ENCODE measurements at places on chromosomes 2 and 18.

DNA sequence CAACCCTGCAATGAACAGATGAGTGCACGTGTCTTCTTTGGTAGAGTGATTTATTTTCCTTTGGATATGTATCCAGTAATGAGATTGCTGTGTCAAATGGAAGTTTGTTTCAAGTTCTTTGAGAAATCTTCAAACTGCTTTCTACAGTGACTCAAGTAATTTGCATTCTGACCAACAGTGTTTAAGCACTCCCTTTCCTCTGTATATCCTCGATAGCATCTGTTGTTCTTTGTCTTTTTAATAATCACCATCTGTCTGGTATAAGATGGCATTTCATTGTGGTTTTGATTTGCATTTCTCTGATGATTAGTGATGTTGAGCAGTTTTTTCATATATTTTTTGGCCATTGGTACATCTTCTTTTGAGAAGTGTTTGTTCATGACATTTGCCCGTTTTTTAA is 1608.3 kb upstream of the ZEB2 start:
- DNase-seq = no peak

DNA sequence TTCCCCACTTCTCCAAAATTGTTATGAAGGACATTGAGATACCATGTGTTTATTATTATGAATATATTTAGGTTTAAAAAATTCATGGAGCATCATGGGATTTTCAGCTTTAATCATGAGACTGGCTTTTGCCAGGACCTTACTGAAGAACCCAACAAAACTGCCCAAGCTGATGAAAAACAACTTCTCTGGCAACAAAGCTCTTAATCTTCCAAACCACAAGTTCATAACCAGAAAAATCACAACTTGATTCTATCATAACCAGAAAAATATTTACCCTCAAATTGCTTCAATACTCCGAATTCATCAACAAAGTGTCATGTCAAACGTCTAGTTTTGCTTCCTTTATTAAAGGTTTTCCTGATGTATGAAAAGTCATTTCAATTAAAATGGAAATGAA is 971.8 kb upstream of the ACVR2A start:
- DNase-seq = no peak

DNA sequence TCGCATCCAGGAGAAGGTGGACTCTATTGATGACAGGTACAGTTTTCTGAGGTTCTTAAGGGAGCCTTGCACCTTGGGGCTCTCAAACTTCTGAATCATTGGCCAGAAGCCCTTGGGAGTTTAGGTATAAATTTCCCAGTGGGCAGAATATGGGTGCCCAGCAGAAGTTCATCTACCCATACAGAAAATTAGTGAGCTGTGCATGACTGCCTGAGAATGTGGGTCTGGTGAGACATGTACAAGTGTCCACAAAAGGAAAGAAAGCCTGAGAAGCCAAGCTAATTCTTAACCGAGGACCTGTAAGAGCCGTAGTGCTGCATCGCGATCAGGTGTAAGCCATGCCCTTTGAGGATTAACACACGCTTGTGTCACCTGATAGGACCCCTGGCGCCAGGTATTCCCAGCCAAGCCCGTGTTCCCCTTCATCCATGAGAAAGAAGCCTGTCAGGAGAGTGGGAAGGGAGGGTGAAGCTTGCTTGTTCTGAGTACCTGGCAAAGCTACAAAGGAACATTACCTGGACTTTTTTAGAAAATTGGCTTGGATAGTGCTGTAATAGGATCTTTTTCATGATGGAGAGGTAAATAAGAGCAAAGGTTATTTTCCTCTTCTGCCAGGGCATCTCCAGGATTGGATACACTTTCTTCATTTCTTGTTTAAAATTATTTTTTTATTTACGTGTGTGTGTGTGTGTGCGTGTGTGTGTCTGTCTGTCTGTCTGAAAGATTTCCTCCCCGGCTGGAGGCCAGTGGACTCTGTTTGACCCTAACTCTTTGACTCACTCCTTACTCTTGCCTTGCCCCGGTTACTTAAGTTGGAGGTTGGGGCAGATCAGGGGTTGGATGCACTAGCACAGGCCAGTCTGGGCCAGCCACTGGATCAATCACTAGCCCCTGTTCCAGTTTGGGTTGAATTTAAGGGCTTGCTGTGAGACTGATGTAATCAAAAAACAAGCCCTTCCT is 90.4 kb upstream of the EML6 start:
- no peak for DNase-seq

GRCh38 chr2:184053326-184053725 is 545.0 kb upstream of the ZNF804A start:
- no peak for DNase-seq

- no peak for DNase-seq
Observed at GRCh38 chr2:98458207-98458606, 13.5 kb downstream of the INPP4A start.

GRCh38 chr2:231294571-231295362 is 96.3 kb downstream of the ARMC9 start:
- DNase-seq = no peak

DNA sequence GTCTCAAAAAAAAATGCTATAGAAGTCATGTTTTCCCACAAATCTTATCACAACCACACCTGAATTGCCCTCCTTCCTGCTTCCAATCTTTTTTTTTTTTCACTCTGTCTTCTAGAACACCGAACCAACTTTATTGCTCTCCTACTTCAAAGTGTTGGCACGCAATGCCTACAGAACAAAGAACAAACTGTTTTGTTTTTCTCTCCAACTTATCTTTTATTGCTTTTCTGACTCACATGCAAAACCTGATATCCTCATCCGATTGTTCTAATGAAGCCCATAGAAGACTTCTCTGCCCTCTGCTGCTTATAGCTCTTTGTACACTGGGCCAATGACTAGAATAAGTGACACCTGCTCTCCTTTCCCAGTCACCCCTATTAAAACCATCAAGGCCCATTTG is 602.8 kb downstream of the EPHA4 start:
- DNase-seq = no peak

DNA sequence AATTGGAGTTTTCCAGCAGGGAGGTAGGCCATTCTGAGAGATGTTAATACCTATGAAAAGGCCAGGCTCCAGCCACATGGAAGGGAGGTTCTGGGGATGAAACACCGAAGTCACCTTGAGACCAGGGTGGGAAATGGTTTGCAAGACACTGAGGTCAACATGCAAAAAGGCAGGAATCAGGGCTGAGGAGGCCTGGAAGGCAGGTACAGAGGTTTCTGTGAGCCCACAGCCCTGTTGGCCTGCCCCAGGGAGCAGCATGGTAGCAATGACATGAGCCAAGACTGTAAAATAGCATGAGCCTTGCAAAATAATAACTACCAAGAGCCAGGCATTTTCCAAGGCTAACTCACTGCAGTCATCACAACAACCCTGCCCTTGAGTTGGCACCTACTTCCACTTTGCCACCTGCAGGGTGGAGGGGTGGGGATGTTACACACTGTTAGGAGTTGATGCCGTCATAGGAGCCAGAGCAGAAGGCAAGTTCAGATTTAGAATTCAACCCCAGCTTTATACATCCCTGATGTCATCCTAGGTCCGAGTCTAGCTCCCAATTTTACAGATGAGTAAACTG is 61.3 kb downstream of the ZBTB7C start:
- DNase-seq = no peak

GRCh38 chr18:34219651-34220050 is 5.1 kb downstream of the NOL4 start:
- DNase-seq = no peak

DNA sequence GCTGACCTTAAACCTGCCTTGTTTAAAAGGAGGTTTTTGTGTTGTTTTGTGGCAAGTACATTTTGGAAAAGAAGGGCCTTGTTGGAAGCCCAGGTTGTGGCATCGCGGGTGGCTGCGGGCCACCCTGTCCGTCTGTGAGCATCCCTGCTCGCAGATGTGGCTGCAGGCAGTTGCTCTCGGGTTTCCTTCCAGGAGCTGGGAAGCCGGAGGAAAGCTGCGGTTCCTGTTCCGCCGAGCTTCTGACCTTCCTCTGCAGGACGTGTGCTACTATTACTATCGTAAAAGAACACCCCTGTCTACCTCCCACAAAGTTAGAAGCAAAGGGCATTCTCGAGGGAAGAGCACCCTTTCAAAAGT is 766 bp downstream of the MFF start:
- no peak for DNase-seq

DNA sequence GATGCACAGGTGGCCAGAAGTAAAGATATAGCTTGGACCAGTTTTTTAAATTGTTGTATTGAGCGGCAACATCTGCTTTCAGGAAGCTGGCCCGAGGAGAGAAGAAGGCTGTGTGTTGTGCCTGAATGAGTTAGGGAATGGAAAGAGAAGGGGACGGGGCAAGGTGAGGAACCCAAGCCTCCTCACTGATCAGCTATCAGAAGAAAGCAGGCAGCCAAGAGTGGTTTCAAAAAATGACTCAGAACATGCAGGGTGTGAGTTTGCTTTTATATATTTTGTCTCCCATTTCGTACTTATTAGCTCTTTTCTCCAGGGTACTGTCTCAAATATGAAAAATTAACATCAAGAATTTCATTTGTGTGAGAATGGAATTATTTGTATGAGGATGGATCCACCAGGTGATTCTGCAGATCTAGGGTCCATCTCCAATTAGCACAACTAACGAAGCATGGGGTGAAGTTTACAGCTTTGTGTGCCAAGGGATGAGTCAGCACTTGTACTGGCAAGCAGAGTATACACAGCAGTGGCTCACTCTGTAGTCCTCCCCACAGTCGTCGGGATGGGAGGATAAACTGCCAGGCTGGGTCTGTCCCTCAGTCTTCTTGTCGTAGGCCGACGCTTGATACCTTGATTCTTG is 175.7 kb downstream of the PIEZO2 start:
- DNase-seq = no peak

- DNase-seq = no peak
Observed at GRCh38 chr18:68472701-68473295, 242.1 kb downstream of the TMX3 start.

DNA sequence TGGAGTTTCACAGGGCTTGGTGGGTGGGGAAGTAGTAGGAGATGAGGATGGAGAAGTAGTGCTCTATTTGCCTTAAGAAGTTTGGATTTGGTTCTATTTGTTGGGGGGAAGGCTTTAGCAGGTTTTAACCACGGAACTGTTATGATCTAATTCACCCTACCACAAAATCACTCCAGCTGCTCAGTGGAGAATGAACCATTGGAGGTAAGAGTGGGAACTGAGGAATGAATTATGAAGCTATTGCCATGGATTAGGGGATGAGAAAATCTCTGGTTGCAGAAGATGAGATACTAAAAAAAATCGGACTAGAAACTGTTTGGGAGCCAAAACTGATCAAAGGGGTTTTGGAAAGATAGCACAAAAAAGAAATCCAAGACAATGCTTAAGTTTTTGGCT is 488.9 kb downstream of the DLGAP1 start:
- DNase-seq = no peak

DNA sequence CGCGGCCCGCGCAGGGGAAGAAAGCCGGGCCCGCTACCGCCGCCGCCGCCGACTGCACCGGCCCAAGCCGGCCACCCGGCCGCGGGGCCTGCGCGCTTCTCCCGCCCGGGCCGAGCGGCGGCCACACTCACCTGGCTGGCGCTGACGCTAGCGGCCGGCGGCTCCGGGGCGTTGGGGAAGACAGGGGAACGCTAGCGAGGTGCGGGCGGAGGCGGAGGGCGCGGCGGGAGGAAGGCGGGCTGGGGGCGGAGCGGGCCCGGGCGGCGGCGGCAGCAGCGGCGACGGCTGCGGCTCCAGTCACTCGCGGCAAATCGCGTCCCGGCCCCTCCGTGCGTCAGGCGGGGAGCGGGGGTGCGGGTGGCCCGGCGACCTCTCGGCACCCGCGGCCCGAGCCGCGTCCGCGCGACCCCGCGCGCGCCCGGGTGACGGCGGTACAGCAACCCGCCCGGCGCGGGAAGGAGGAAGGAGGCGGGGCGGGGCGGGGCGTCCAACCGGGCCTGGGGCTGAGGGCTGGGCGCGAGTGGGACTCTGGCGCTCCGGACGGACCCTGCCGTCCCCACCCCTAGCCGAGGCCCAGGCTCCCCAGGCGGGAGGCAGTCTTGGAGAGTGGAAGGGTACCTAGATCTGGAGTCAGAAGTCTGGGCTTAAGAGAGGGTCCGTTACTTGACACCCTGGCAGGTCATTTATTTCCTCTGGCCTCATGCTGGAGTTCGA is at the start of gene SESTD1:
SESTD1 (minus strand) TSS at position 465 of the 714 bp plus-strand sequence. CDS start 72,991 bp downstream, outside the sequence.
- peak; percentile 31 for DNase-seq

GRCh38 chr2:58055033-58055786 is 8.6 kb downstream of the VRK2 start:
- DNase-seq = no peak

- no peak for DNase-seq
Observed at GRCh38 chr2:163462993-163463392, 272.8 kb downstream of the FIGN start.

DNA sequence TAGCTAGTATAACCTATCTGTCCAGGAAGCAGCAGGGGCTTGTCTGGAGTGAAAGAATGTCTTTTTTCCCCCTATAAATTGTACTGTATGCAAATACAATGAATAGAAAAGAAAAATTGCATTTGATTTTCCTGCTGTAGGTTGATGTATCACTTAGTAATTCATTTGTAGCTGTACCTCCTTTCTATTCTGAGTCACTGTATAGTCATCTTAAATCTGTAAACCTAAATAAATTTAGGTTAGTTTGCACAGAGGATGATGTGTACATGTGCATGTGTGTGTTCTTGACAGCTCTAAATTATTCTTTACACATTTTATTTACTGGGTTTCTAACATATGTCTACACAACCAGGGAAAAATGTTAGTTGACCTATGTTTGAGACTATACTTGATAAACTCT is 478.7 kb upstream of the CNTNAP5 start:
- no peak for DNase-seq

- no peak for DNase-seq
Observed at GRCh38 chr18:50563376-50563775, 3.5 kb downstream of the MAPK4 start.

DNA sequence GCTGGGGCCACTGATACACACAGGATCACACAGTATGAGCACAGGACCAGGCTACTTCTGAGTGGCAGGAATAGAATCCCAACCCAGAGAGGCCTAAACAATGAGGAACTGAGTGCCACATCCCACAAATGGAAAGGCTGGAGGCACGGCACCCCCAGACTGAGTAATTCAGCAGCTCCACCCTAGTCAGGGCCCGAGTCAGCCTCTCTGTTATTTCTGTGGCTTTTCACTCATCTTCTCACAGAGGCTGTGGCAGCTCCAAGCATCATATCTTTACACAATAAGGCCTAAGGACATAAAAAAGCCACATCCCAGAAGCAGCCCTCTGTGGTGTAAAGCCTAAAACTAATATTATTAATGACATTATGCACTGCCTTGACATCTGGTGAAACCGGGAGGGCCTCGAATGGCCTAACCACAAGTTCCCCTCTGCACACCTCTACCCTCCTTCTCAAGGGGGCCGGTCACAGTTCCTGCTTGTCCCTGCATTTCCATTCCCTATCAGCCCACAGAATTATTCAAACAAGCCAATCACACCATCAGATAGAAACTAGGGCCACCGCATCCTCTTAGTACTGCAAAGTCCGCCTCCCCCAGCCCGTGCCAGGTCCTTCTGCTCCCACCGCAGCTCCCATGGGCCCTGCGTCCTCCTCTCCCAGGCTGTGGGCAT is 12.5 kb upstream of the MAL start:
- DNase-seq = no peak

- DNase-seq = no peak
Observed at GRCh38 chr18:59769129-59769865, 72.1 kb upstream of the CCBE1 start.

DNA sequence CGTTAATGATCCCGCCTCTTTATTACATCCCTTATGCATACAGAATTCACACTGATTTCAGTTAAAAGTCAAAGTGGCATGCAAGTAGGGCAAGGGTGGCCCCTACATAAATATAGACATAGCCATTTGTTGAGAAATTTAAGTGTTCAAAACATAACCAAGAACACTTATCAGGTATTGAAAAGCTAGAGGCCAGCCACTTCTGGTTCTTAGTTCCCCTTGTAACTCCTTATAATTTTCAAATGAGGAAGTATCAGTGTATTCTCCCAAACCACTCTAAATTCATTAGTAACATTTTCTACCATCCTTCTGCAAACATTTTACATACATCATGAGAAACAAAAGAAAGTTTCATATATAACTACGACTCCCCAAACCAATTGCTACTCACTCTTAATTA is 5.8 kb upstream of the ARL5A start:
- DNase-seq = no peak
